ENCODE measurements at places on chromosomes 4 and X.

DNA sequence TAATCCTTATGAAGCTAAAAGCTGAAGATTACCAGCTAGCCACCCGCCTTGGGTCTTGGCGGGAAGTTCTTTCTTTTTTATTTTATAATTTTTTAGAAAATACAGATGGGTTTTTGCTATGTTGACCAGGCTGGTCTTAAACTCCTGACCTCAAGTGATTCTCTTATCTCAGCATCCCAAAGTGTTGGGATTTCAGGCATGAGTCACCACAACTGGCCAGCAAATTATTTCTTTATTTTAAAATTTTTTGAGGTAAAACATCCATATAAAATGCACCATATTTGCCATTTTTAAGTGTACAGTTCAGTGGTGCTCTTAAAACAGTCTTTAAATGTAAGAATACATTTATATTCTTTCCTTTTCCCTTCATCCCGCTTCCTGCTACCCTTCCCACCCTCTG lies 40.6 kb upstream of the ANTXR2 start:
- no peak for DNase-seq

DNA sequence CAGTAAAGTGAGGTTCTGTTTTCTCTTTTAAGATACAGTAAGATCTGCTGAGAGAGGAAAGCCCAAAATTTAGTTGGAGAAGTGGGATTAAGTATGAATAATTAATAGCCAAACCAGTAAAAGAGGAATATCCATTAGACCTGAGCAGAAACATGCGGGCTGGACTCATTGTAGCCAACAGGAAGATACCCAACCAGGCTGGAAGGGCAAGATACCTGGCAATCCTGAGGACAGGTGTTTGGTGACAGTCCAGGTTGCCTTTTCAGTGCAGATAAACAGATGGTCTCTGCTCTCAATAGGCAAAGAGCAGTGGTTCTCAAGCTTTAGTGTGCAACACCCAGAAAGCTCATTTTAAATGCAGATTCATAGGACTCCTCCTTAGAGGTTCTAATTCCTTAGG lies 980.8 kb upstream of the GRID2 start:
- DNase-seq: peak; percentile 5

- no peak for DNase-seq
Observed at GRCh38 chrX:42530027-42530426, 247.9 kb downstream of the PPP1R2C start.

GRCh38 chrX:153870288-153870690 lies 15.7 kb downstream of the L1CAM start:
- DNase-seq: no peak

DNA sequence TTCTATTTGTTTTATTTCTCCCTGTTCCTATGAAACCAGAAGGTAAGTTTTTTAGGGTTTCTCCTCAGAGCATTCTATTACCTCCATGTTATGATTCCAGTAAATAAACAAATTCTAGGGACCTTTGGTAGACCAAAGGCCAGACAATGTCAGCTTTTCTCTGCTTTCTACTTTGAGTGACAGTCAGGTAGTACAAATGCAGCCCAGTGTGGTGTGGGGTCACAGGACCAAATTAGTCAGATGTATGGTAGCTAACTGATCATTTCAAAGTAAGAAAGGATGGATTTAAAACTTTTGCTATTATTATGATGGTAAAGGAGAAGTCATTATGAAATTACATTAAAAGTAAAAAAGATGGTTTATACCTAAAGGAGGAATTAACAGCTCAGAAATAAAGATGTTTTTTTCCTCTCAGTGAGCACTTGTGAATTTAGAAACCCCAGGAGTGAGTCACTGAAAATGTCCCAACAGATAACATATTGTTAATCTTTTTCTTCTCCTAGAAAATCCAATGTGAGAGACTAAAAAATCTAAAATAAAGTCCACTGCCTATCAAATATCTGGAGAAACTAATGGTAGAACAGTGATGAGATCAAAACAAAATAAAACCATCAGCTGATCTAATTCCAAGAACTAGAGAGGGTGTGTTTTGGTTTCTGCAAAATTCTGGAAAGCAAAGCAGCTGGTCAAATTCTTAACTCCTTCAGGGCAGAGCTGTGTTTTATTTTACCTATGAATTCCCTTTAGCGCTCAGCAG lies 16.6 kb upstream of the KLHL2 start:
- DNase-seq: no peak

GRCh38 chr4:1554876-1555265 lies 129.2 kb downstream of the FAM53A start:
- peak; percentile 67 for DNase-seq

DNA sequence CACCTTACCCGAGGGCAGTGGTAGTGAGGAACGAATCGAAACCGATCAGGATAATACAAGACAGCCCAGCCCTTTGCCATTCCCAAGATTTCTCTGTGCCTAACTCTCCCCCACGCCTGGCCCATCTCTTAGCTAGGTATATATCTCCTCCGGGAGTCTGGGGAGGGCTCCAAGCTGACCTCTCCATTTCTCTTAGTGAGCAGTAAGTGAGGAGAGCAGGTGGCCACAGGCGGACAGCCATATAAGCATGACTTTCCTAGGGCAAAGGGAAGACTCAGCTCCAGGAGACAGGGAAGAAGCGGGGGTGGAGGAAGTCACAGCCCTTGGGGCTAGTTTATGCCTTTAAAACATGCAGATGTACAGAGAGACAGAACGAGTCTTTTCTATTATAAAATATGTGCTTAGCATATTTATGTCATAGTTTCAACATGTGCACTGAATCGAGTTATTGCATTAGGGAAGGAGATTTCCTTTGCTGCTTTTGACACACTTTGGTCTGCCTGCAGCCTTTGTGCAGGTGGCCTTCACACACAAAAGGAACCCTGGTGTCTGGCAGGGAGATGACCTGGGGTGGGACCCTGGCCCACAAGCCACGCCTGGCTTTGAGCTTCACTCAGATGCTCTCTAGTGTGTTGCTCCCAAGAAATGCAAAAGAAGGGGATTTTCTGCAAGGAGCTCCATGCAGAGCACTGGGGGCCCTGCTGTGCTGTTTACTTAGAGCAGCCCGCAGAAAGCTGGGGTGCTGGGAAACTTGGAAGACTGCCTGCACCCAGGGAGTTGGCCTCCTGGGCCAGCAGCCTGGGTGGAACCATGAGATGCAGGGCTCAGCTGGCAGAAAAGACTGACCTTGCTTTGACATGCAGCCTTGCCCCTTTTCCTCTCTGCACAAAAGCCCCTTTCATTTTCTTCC lies 613.3 kb downstream of the BCOR start:
- DNase-seq: peak; percentile 1

DNA sequence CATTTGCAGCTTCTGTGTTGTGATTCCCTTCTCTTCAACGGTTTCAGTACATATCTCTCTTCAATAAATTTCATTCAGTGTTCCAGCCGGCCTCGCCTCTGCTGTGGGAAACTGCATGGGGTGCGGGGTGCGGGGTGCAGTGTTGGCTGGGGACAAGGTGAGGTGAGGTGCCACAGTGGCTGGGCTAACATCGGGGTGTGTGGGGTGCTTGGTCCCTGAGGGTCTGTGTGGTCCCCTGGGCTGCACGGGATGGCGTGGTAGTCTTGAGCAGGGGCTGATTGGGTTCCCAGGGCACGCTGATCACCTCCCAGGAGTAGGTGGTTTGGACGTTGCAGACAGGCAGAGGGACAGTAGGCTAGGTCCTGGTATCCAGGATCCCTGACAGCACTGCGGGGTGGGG lies 2.7 kb downstream of the PNMA6A start:
- DNase-seq: no peak

- no peak for DNase-seq
Observed at GRCh38 chr4:152028131-152028530, 267.3 kb upstream of the GATB start.

DNA sequence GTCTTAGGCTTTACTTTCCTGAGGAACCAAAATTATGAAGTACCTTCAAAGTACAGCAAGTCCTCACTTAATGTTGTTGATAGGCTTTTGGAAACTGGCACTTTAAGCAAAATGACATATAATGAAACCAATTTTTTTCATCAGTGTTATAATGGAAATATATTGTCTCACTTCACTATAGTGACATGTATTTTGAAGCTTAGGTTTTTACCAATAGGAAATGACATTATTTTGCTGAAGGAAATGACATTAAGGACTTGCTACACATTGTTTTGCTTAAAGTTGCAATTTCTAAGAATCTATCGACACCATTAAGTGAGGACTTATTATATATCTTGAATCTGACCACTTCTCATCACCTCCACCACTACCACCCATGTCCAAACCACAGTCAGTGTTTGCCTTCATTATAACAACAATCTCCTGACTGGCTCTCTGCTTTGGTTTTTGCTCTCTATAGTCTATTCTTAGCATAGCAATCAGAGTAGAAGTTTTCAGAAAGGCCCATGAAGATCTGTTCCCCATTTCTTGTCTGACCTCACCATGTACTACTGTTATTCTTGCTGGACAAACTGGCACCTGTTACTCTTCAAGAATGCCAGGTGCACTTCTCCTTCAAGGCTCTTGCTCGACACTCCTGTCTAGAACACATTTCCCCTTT lies 311.2 kb downstream of the BMPR1B start:
- no peak for DNase-seq

DNA sequence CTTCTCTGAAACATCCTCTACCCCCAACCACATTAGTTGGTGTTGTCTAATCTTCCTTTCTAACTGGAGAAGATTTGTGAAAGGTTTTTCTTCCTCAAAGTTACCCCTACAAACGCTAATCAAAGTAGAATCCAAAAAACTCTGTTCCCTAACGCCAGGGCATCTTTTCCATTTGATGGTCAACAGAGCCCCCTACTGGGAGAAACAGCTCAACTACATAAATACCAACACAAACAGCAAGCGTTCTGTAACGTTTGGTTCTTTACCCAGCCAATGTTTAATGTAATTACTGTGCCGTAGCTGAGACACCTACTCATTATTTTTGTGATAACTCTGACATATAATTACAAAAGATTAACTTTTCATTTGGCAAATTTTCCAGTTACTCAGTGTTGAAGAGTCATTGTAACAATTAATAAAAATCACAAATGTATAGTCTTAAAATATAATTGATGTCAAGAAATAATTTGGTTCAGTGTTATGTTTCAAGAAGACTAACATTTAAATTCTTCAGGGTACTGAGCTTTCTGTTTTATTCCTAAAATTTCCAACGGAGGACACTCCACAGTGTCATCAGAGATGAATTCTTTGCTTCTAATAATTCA lies 94.9 kb upstream of the TBC1D9 start:
- DNase-seq: peak; percentile 86

DNA sequence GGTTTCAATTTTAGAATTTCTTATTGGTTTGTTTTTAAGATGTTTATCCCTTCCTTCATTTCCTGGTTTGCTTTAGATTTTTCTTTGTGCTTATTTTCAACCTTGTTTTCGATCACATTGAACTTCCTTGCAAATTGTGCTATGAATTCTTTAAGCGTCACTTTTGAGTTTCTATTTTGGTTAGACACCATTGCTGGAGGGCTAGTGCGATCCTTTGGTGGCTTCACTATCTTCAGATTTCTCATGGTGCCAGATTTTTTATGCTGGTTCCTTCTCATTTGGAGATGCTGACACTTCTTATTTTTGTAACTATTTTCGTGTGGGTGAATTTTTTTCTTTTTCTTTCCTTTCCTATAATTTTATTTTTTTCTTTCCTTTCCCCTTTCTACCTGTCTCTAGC lies 227.2 kb upstream of the HDX start:
- no peak for DNase-seq

DNA sequence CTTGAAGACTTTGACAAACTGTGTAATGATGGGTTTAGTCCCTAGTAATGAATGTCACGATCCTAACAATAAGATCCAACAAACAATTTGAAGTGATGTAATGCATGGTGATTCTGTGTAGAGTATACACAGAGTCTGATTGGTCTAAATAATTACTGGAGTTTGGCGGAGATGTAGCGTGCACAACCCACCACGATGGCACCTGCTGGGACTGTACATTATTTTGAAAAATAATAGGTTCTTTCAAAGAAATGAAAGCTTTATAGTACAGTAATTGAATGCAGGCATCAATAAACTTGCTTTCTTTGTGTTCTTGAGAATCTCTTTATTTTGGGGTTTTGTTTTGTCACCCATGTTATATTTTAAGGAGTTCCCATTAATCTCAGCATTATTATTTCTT lies 902.2 kb upstream of the PCDH7 start:
- DNase-seq: no peak

DNA sequence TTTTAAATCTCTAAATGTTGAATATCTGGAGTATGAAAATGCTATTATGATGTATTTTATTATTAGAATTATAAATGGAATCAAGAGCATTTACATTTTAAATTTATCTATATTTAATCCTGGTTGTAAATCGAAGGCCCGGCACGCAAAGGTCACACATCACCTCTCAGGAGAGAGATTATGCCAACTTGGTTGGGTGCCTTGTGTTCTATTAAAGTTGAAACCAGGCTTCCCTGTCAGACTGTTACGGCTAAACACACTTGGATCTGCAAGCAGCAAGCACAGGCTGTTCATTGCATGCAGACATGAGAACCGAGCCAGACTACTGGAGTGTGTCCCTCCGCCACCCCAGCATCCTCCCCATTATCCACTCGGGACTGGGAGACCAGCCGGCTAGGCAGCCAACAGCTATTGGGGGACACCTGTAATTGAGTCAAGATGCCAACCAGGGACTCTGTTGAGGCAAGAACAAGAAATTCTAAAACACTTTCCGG lies 16.4 kb upstream of the SEL1L3 start:
- DNase-seq: no peak

GRCh38 chrX:107025545-107025944 lies 25.5 kb upstream of the MORC4 start:
- peak; percentile 29 for DNase-seq

- no peak for DNase-seq
Observed at GRCh38 chrX:12240491-12240890, 102.2 kb downstream of the FRMPD4 start.

- no peak for DNase-seq
Observed at GRCh38 chr4:45119376-45119775, 393.0 kb upstream of the GNPDA2 start.

DNA sequence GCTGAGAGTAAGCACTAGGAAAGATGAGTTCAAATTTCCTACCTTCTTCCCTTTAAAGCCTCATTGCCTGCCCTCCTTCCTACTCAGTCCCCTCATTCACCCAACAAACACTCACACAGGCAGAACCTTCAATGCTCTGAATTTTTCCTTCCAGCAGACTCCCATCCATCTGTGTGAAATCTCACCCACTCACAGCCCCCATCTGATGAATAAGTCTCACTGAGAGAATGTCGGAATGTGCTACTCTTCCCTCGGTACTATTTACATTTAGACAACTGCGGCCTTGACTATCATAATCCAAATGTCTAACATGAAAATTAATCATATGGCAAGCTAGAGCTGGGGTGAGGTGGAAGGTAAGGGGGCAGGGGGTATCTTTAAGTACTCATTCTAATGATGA lies 19.4 kb downstream of the CLDN2 start:
- DNase-seq: no peak

DNA sequence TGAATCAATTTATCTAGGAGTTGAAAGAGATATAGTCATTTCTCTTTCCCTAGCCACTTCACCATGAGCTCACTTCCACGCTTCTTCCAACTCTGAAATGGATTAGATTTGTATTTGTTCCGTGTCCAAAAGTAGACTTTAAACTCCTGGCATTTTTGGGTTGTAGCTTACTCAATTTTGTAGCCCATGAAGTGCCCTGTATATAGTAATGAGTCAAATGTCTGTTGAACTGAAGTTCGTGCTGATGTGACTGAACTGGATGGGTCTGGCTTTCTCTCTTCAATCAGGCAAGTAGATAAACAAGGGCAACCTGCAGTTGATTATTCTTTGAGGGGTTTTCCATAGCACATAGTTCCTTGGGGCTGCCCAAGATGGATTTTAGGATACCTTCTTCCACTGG lies 450.6 kb downstream of the SH2D1A start:
- DNase-seq: no peak
